Kasumi-1 (cell line): ENCODE measurements at places on chromosomes 6 and 20.

GRCh38 chr6:12190252-12190651 lies 99.9 kb upstream of the EDN1 start:
- DNase-seq: no peak

DNA sequence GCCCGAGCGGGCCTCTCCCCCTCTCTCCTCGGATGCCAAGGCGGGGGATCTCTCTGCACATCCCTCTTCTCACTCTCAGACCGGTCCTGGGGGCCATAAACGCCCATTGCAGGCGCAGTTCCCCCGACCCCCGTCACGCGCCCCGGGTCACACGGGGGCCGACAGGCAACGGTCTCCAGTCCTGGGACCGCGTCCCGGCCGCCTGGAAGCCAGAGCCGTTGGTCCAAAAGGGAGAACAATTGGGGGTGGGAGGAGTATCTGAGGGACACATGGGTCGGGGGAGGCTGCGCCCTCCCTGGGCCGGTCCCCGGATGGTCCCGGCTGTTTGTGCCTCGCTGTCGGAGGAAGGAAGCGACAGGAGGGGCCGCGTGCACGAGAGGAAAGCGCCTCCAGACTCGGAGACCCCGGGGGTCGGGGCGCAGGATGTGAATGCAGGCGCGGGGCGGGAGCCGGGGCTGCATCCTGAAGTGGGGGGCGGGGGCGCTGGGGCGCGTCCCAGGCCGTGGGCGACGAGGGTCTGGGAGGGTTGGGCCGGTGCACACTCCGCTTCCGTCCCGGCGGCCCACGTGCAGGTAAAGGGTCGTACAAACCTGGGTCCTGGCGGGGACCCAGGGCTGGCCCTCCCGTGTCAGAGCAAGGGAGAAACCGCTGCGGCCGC lies 903 bp downstream of the SLC4A11 start:
- no peak for DNase-seq

DNA sequence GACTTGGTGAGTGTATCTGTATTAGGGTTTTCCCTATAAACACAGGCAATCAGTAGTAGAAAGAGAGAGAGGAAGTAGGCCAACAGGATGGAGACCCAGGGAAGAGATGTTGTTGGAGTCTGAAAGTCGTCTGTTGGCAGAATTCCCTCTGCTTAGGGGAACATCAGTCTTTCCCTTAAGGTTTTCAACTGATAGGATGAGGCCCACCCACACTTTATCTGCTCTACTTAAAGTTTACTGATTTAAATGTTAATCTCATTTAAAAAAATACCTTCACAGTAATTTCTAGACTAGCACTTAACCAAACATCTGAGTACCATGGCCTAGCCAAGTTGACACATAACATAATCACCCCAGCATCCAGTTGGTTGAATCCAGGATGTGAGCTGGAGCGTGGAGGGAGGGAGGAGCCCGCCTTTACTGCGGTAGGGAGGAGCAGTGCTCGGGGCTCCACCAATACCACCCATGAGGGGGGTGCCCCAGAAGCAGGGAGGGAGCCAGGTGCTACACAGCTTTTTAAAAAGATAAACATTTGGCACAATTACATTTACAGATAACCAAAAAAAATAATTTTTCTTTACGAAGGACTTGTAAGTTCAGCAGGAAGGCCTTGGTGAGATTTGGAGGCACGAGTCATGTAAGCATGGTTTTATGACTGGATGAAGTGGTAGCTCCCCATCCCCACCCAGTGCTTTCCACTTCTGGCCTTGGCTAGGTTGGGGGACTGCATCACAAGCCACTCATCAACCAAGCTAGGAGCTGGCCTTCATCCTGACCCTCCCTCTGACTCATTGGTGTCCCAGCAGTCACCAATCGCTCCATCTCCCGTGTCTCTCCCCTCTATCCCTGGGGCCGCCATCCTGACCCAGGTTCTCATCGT lies 18.4 kb upstream of the SNX9 start:
- no peak for DNase-seq

GRCh38 chr6:87241304-87241703 lies 81.1 kb upstream of the SMIM8 start:
- DNase-seq: no peak

- peak; percentile 39 for DNase-seq
Measured at GRCh38 chr6:7086488-7086887, 21.3 kb upstream of the RREB1 start.

- DNase-seq: no peak
Measured at GRCh38 chr20:63194007-63194796, 21.7 kb downstream of the YTHDF1 start.
